ENCODE measurements at places on chromosomes 4 and X.

DNA sequence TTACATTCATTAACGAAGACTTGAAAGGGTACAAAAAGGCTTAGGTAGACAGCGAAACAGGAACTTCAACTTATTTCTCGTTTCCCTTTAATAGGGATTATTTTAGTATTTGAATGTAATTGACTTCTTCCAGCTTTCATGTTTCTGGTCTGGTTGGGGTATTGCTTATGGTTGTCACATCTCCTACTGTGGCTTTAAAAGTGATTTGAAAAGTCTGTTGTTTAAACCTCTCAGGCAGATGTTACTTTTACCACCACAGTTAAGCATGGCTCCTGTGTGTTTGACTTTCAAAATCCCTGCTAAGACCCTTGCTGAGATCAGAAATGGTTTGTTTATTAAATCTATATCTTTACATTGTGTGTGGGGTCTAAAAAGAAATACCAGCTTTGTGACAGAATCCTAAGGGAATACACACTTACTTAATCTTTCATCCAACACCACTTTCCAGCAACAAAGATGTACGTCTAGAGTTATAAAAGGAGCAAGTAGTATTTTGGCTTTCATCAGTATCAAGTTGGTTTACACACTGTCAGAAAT, 661.2 kb downstream of the FAT4 start:
- no peak for DNase-seq

GRCh38 chrX:94560930-94561329, 886.9 kb downstream of the FAM133A start:
- no peak for DNase-seq

DNA sequence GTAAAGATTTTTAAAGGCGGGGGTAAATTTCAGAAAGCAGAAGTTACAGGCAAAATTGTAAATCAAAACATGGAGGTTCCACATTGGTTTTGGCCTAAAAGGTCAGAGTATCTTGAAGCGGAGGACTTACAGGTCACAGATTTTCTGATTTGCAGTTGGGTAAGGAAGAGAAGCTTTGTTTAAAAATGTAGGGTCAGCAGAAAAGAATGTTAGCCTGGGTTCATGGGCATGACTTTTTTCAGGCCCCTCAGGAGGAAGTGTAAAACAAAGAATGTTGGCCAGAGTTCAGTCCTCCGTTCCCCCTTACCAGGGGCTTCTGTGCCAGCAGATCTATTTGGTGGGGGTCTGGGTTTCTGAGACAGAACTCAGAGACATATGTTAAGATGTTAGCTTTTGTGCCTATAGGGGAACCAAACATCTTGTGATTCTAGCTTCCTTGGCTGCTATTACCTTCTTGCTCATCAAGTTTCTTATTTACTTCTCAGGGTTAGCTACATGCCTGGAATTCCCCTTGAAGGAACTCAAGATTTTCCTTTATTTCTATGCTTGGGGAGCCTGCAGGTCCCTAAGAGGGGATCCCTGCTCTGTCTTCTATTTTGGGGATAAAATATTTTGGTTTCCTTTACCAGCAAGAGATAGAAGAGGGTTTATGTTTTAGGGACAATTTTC, 160.3 kb downstream of the ANK2 start:
- DNase-seq = no peak

DNA sequence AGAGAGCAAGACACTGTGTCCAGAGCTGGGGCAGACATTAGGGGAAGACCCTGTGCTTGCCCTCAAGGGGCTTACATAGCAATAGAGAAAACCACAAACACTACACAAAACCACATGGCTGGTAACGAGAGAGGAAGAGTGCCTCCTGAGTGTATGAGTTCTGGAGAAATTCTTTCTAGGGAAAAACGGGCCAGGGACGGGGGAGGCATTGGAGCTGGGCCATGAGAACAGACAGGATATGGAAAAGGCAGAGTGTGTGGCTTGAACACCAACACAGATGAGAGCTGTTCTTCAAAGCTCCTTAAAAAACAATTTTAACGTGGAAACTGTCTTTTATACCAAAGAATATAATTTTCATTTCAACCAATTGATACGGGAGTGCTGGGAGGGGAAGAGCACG, 42.7 kb downstream of the RASGEF1B start:
- DNase-seq = no peak

GRCh38 chrX:48576108-48576507, 1.8 kb downstream of the RBM3 start:
- no peak for DNase-seq

DNA sequence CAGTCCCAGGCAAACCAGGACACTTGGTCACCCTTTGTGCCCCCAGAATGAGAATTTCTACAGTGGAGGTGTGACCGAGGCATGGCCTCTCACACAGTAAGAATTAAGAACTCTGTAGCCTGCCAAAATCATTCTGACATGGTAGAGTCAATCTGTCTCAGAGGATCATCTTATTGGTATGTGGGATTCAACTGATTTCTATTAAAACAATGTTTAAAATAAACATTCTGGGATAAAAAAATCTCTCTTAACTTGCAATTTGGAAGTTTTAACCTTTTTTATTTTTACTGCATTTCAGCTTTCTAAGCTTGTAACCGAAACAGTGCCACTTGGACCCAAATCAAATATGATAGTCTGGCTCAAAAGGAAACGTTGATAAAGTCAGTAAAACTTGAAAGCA, 165.4 kb upstream of the LDB2 start:
- no peak for DNase-seq

- DNase-seq = no peak
Observed at GRCh38 chrX:37906357-37906756, 59.0 kb upstream of the DYNLT3 start.

DNA sequence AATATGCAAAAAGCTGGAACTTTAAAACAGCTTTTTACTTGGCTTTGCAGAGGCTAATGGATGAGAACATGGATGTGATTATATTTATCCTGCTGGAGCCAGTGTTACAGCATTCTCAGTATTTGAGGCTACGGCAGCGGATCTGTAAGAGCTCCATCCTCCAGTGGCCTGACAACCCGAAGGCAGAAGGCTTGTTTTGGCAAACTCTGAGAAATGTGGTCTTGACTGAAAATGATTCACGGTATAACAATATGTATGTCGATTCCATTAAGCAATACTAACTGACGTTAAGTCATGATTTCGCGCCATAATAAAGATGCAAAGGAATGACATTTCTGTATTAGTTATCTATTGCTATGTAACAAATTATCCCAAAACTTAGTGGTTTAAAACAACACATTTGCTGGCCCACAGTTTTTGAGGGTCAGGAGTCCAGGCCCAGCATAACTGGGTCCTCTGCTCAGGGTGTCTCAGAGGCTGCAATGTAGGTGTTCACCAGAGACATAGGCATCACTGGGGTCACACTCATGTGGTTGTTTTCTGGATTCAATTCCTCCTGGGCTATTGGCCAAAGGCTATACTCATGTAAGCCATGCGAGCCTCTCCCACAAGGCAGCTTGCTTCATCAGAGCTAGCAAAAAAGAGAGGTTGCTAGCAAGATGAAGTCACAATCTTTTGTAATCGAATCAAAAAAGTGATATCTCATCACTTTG, 15.6 kb downstream of the TLR8 start:
- no peak for DNase-seq

- DNase-seq = no peak
Observed at GRCh38 chr4:155946486-155946885, 7.2 kb downstream of the CTSO start.

- no peak for DNase-seq
Observed at GRCh38 chrX:53254570-53255461, 26.6 kb downstream of the IQSEC2 start.

DNA sequence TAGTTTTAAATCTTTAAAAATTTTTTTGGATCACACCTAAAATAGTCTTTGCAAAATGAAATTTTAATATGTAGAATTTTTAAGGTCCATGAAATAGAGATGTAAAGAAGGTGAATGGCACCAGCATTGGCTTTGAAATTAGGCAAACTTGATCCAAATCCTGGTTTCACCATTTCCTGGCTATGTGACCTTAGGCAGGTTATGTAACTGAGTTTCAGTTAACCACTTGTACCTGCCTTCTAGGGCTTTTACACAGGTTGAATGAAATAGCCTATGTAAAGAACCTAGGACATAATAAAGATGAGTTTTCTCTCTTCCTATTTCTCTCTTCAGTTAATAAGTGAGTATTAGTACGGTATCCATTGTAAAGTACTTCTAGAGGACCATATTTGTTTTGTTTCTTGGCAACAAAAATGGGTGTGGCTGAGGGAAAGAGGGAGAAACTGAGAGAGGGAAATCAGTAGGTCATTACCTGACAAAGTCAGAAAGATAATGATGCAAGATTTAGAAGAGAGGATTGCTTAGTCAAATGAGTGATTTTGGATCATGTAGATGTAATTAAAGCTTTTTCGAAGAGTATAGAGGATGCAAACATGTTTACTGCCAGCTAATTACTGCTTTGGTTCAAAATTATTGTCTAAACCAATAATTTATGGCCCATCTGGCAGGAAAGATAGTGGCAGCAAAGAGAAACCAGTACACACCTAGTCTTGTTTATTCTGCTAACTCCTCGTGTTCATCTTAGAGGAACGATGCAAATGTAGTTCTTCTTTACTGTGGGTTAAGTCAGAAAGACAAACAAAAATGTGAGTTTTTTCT, 81.9 kb downstream of the PDLIM5 start:
- DNase-seq = no peak

- no peak for DNase-seq
Observed at GRCh38 chrX:130902446-130902782, 595 bp downstream of the ENOX2 start.
